ENCODE measurements at places on chromosomes 11 and 22.
A peak's percentile ranks its signal among the peaks of the same experiment; 100 is the strongest.

DNA sequence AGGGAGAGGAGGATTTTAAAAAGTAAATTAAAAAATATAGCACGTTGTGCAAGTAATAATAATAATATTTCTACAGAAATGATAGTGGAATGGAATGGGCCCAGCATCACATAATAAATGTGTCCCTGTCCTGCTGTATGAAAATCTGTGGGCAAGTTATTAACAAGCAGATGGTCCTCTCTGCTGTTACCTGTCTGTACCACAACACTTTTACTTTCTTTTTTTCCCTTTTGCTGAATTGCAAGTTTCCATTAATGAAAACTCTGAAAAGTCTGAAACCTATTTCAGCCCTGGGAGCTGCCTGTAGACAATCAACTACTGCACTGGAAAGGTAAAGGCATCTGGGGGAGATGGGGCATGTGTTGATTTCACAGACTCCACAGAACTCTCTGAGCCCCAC, 937.1 kb downstream of the OPCML start:
- no peak for DNase-seq

DNA sequence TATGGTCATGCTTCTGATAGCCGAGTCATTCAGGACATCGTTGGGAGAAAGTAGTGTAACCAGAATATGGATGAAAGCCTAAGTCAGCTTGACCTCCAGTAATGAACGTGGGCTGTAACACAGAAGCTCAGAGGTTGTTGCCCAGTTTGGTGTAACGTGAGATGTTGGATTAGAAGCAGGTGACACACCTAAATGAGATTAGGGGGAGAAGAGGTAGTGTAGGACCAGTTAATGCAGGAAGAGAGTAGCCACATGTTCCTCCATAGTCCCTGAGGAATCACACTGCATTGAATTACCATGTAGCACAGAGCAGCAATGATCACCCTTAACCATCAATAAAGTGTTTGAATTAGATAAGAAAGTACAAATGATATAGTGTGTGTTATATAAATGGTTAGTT, 20.4 kb downstream of the FBXO7 start:
- no peak for DNase-seq

DNA sequence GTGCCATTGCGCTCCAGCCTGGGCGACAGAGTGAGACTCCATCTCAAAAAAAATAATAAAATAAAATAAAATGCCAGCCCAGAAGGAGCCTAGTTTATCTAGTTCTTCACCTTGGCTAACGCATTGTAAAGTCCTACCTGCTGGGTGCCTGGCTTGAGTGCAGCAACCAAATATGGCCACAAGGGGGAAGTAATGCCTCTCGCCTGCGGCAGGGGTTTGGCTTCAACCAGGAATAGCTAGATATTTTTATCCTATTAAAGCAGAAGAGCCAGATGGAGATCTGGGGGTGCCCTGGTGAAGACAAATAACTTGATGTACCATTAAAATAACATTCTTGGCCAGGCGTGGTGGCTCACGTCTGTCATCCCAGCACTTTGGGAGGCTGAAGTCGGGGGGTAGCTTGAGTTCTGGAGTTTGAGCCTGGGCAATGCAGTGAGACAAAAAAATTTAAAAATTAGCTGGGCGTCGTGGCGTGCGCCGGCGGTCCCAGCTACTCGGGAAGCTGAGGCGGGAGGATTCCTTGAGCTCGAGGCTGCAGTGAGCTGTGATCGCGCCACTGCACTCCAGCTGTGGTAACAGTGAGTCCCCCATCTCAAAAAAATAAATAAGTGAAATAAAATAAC, 20.6 kb upstream of the PLEKHB1 start:
- DNase-seq = peak; percentile 73

DNA sequence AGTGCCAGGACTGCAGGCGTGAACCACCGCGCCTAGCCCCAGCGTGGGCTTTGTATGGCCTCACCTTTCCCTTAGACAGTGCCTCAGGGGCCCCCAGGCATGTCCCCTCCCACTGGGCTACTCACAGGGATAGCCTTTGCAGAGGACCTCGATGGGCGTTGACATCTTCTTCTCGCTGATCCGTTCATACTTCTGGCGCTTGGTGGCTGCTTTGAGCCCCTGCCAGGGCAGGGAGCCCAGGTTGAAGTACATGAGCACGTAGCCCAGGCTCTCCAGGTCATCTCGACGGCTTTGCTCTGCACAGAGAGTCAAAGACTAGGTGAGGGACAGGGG, 17.5 kb downstream of the CSNK1E start:
- DNase-seq = no peak

GRCh38 chr22:45612451-45612901, 59.2 kb upstream of the ATXN10 start:
- DNase-seq = peak; percentile 46
